ENCODE measurements at places on chromosomes 1 and 21. TPM values are rescaled to one million over a fixed set of nuclear protein-coding genes. Genes with fewer than 3 reads are reported as not detected.

- no peak for DNase-seq
Observed at GRCh38 chr1:109370712-109371340, 26.9 kb downstream of the SORT1 start.

- peak; percentile 24 for DNase-seq
Observed at GRCh38 chr1:32817815-32818786, 648 bp downstream of the S100PBP start.

DNA sequence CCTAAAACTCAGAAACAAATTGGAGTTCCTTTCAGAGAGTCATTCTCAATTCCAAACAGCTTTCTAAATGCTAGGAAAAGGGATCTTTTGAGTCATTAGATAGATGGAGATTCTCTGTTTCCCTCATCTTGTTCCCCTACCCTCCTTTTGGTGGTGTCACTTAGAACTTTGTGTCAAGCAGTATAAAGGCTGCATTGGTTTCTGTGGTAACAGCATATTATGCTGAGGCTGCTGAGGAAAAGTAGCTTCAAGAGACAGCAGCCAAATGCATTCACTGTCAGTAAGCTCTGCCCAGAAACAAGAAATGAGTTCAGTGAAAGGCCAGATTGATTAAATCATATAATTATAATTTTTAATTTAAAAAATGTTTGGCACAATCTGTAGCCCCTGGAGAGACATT, 144.1 kb downstream of the LRRC40 start:
- DNase-seq, result no peak

GRCh38 chr21:36516281-36516680, 36.4 kb upstream of the CLDN14 start:
- no peak for DNase-seq

DNA sequence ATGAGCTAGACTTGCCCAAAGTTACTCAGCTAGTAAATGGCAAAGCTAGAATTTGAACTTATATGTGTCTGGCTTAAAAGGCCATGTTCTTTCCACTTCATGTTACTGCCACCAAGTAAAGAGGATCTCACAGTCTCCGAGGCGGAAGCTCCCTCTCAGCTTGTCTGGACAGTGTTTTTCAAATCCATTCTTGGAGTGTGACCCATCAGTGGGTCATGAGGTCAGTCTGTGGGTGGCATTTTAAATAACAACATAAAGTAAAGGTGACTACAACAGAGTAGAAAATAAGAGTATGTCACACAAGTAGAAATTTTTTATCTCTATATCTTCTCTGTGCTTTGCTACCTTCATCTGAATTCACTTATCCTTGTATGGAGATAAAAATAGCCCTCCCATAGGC, 3.2 kb upstream of the HMGB4 start:
- no peak for DNase-seq

DNA sequence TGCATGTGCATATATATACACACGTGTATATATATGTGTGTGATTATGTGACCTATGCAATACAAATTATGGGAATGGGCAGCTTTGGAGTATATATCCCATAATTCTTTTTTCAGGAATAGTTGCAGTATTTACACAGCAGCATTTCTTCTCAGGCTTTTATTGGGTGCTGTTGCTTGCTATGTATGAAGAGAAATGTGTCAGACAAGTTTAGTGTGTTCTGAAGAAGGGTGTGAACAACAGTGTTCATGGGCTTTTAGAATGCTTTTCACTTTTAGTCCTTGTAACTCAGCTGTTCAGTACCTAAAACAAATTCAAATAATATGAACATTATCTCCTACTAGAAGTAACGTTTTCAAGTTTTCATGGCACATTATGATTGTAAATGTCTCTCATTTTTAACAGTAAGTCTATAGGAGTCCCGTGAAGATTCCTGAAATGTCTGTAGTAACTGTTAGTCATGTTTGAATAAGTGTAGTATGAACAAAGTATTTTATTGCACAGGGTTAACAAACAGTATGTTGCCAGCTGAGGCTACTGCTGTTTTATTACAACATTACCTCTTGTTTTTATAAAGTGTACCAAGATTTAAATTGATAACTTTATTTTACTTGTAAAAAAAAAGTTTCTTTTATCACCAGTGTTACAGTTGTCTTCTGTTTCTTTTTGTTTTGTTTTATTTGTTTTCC, 42.5 kb downstream of the TMED5 start:
- DNase-seq, result no peak

DNA sequence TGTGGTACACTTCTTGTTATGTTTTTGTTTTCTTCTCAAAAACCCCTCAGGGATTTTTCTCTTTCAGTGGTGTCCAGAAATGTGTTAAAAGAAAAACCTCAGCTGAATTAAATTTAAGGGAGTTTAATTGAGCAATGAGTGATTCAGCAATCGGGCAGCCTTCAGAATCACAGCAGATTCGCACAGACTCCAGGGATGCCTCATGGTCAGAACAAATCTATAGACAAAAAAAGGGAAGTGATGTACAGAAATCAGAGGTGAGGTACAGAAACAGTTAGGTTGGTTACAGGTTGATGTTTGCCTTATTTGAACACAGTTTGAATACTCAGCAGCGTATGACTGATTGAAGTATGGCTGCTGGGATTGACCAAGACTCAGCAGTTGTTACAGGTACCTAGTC, 86.2 kb downstream of the TLR5 start:
- DNase-seq, result no peak

GRCh38 chr1:116841569-116842344, 68.0 kb upstream of the PTGFRN start:
- no peak for DNase-seq

- no peak for DNase-seq
Observed at GRCh38 chr1:109306832-109307273, at the start of gene MYBPHL. Gene MYBPHL, minus strand, starts transcription at chr1:109307011. Its CDS starts 20 bp downstream, at chr1:109306991.

The HMGCS2 gene
- total RNA-seq, result not detected

The MTARC2 gene
- total RNA-seq, result 1.1 TPM

The JAM2 gene
- 0.17 TPM for total RNA-seq

Data from naive thymus-derived CD4-positive, alpha-beta T cell (primary cell).